ENCODE measurements at places on chromosomes 6 and 20. TPM values are rescaled to one million over a fixed set of nuclear protein-coding genes. Genes with fewer than 3 reads are reported as not detected.

- no peak for DNase-seq
- H3K4me3 ChIP-seq = no peak overlapping the region
Observed at GRCh38 chr6:116408491-116408890, 37.7 kb downstream of the DSE start.

Gene KCNQ2
- not detected for total RNA-seq

- DNase-seq = no peak
- H3K4me3 ChIP-seq = no peak overlapping the region
- H3K36me3 ChIP-seq = peaks cover 5% of the 10 kb centered on the region
- no peak overlapping the region for H3K27ac ChIP-seq
- H3K4me1 ChIP-seq = no peaks in the 10 kb centered on the region
Observed at GRCh38 chr20:19026901-19027644, 185.4 kb upstream of the SLC24A3 start.

GRCh38 chr20:17036541-17036940, 190.3 kb upstream of the PCSK2 start:
- H3K27me3 ChIP-seq = no peaks in the 10 kb centered on the region
- H3K27ac ChIP-seq = no peak overlapping the region
- H3K4me1 ChIP-seq = no peaks in the 10 kb centered on the region
- no peak for DNase-seq
- H3K4me3 ChIP-seq = no peak overlapping the region

GRCh38 chr6:25042536-25042935, 106.8 kb upstream of the RIPOR2 start:
- H3K36me3 ChIP-seq = no peaks in the 10 kb centered on the region
- no peak overlapping the region for H3K27ac ChIP-seq
- H3K27me3 ChIP-seq = no peaks in the 10 kb centered on the region
- peaks cover 11% of the 10 kb centered on the region for H3K4me1 ChIP-seq

Gene PTGIS
- not detected for total RNA-seq

GRCh38 chr6:133062077-133062476, 179.1 kb upstream of the EYA4 start:
- H3K27me3 ChIP-seq = no peaks in the 10 kb centered on the region
- H3K36me3 ChIP-seq = no peaks in the 10 kb centered on the region
- no peaks in the 10 kb centered on the region for H3K4me1 ChIP-seq
- no peak for DNase-seq
- no peak overlapping the region for H3K27ac ChIP-seq

DNA sequence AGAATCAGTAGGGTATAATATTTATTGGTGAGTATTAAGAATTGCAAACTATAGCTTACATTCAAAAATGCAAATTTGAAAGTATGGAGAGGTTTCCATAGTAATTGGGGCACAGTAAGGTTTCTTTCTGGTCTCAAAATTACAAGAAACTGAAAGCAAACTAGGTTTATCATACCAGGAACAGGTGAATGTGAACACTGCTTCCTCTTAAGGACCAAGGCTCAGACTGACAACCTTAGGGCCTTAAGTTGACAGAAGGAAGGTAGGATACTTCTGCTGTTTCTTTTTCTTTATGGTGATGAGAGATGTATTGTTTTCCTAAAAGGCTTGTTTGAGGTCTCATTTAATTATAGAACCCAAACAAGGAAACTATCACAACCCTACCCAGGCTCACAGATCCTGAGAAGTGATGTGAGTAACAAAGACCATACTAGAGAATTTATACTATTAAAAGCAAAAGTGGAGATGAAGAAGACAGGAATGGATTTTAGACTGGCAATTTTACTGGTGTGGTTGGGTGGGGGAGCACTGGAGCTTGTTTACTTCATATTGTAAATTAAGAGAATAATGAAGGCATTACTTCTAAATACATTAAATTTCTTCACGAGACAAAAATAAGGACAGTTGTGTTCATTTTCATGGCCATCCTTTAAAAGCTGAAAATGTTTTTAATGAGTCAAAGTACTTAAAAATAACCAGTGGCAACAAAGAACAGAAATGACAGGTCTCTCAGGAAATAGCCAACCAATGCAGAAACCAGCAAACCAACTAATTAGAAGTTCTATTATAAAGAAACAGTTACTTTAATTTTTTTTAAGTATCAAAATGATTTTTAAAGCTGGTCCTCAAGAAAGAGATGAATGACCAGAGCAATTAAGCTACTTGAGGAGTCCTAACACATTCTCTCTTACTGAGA, 21.3 kb downstream of the STAU1 start:
- H3K4me3 ChIP-seq = no peak overlapping the region
- peaks cover 10% of the 10 kb centered on the region for H3K36me3 ChIP-seq
- no peak overlapping the region for H3K27ac ChIP-seq
- peaks cover 1% of the 10 kb centered on the region for H3K27me3 ChIP-seq

Gene CST2
- total RNA-seq = not detected

- peak overlapping the region; percentile 90 for H3K27ac ChIP-seq
- H3K4me3 ChIP-seq = peak overlapping the region; percentile 84
- H3K36me3 ChIP-seq = peaks cover 9% of the 10 kb centered on the region
- DNase-seq = peak; percentile 83
Observed at GRCh38 chr6:30877419-30878262, 6.7 kb upstream of the DDR1 start.

Gene OPN5
- not detected for total RNA-seq
